ENCODE measurements at places on chromosomes 5 and 9. TPM values are rescaled to one million over a fixed set of nuclear protein-coding genes. Genes with fewer than 3 reads are reported as not detected.
A peak's percentile ranks its signal among the peaks of the same experiment; 100 is the strongest.

CNTFR gene
- not detected for total RNA-seq

SGCD gene
- 10.6 TPM for total RNA-seq

GABRA6 gene
- not detected for total RNA-seq

KIF4B gene
- under 0.01 TPM for total RNA-seq

CYSRT1 gene
- total RNA-seq = not detected

NKD2 gene
- not detected for total RNA-seq

SLC25A2 gene
- 0.28 TPM for total RNA-seq

ECM2 gene
- 0.36 TPM for total RNA-seq

GLRA1 gene
- not detected for total RNA-seq

GPR150 gene
- total RNA-seq = under 0.01 TPM

C9orf40 gene
- total RNA-seq = 0.36 TPM

PLEKHG4B gene
- total RNA-seq = 1.1 TPM

OR13J1 gene
- total RNA-seq = not detected

GRCh38 chr9:76720245-76720644, 44.0 kb upstream of the PCA3 start:
- DNase-seq = no peak

DNA sequence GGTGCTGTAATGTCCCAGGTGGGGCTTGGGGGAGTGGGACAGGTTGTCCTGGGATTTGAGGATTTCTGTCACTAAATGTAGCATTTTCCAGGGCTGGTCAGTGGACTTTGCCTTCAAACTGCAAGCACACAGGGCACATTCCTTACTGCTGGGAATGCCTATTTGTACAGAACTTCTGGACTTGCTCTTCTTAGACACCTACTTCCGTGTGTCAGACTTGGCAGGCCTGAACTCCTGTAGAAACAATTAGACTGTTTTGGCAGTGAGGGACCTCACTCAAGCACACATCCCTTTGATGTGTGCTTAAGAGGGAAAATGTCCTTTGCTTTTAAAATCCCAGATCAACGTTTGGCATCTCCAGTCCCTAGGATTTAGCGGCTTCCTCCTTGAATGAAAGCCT, 192.2 kb downstream of the PAPPA start:
- DNase-seq = no peak

- DNase-seq = no peak
These were observed 205.1 kb downstream of the AUH start for GRCh38 chr9:91156451-91157234.

- peak; percentile 42 for DNase-seq
These were observed 1.3 kb downstream of the RAI14 start for GRCh38 chr5:34657274-34657921.

DNA sequence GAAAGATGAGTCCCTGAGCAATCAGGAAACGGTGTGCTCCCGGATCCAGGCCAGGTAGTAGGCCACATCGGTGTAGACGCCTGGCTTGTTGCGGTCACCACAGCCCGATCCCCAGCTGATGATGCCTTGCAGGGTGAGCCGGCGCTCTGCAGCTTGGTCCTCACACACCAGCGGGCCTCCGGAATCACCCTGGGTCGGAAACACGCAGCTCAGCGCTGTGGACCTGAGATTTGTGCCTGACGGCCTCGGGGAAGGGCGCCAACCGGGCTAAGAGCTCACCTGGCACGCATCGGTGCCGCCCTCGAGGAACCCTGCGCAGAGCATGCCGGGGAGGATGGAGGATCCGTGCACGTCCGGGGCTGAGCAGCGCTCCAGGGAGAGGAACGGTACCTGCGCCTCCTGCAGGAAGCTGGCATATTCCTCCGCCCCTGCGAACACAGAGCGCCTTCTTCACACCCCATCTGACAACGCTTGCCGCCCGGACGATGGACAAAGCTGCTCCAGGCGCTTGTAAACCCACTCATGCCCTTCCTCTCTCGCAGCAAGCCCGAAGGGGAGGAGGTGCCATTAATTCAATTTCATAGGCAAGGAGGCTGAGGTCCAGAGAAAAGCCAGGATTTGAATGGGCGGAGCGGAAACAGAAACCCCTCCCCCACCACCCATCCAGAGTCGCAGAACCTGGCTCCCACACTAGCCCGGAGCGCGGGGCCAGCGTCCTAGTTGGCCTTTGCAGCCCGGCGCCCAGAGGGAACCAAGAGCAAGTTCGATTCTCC, 2.0 kb upstream of the PFN3 start:
- peak; percentile 54 for DNase-seq

DNA sequence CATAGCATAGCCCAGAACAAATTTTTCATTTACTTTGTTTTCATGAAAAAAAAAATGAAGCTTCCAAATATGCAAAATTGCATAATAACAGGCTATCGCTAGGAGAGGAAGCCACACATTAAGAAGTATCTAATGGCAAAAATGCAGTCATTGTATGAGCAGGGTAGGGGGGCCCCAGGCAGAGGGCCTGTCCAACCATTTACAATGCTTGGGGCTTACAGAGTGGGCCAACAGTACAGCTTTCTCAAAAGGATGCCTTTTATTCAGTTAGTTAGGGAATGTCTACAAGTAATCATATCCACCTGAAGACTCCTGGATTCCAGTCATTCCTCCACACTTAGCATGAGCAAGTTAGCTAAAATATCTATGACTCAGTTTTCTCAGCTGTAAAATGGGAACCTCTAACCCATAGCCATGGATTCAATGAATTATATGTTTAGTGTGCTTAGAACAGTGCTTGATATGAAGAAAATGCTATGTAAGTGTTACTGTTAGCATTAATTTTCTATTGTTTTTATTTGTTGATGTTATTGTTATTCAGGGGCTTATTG, 117.7 kb downstream of the GAS1 start:
- DNase-seq = no peak

GRCh38 chr5:54994628-54995027, 9.2 kb upstream of the ESM1 start:
- no peak for DNase-seq

GRCh38 chr5:179166886-179167841, 107.0 kb downstream of the ZNF354C start:
- DNase-seq = peak; percentile 27

DNA sequence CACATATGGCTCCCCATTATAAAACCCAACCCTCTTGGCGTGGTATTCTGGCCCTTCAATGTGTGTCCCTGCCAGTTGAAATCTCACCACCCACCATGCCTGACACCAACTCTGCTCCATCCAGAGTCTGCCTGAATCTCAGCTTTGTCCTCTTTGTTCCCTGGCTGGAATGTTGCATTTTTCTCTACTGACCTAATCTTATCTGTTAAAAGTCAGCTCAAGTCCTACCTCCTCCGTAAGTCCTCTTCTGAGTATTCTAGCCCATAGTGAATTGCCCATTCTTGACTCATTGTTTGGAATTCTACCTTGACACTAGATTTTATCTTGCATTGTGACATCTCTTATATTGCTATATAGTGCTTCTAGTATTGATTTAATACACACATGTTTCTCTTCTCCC, 207.1 kb upstream of the VLDLR start:
- no peak for DNase-seq

DNA sequence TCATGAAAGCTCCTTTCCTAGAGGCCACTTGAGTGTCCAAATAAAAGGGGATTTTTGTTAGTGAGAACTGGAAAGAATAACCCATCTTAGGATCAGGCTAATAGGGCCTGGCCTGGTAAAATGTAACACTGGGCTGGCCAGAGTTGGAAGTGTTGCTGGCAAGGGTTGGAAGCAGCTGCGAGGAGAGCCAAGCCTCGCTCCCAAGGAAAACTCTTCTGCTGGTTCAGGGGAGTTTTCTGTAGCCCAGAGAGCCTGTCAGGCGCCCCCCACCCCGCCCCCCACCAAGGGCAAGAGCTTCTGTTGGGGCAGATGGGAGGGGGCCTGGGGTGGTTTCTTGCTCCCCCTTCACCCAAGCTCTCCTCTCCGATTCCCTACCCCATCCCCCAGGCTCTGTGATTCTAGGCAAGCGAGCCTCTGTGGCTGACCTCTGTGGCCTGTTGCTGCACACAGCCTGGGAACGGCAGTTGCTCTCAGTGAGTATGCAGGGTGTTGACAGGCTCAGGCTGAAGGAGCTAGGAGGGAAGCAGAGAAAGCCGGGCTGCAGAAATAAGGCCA, 547.8 kb downstream of the CCDC171 start:
- peak; percentile 71 for DNase-seq

DNA sequence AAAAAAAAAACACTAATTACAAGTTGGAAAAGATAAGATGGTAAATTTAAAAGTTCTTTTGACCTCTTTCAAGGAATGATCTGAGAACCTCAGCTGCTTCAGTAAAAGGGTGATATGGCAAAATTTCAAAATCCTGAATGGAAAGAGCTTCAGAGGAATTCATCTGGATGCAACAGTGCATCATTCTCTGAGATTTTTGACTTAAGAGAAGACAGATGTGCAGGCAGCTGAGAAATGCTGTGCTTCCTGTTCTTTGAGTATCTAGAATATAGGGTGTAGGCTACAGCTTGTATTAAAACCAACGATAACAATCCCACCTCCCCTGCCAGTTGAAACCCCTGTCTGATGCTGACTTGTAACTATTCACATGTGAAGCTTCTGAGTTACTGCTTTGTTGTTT, 6.2 kb downstream of the FRMPD1 start:
- DNase-seq = no peak

- peak; percentile 85 for DNase-seq
These were observed 64.4 kb upstream of the DNAH5 start for GRCh38 chr5:14008819-14009311.

DNA sequence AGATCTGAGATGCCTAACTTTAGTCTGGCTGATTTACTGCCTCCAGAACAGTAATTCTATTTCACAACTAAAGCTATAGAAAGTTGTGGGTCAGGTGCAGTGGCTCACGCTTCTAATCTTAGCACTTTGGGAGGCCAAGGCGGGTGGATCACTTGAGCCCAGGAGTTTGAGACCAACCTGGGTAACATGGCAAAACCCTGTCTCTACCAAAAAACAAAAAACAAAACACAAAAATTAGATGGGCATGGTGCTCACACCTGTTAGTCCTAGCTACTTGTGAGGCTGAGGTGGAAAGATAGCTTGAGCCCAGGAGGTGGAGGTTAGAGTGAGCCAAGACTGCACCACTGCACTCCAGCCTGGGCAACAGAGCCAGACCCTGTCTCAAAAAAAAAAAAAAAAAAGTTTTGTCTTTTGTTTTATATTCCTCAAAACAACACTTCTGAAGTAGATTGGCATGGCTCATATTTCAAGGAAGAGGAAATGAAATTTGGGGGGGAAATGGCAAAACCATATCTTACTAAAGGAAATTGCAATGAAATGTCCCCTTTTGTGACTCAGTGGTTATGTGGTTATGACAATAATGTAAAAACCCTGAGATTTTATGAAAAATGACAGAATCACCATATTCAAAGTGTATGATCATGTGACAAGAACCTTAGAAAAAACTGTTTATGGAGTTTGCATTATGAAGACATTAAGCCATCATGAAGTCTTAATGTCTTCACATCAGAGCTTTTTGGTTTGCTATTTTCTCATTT, 16.2 kb downstream of the FNBP1 start:
- DNase-seq = no peak

GRCh38 chr5:159262472-159262858, 625 bp upstream of the UBLCP1 start:
- DNase-seq = peak; percentile 45

- DNase-seq = no peak
These were observed 114.7 kb upstream of the RIOK2 start for GRCh38 chr5:97297704-97298091.

DNA sequence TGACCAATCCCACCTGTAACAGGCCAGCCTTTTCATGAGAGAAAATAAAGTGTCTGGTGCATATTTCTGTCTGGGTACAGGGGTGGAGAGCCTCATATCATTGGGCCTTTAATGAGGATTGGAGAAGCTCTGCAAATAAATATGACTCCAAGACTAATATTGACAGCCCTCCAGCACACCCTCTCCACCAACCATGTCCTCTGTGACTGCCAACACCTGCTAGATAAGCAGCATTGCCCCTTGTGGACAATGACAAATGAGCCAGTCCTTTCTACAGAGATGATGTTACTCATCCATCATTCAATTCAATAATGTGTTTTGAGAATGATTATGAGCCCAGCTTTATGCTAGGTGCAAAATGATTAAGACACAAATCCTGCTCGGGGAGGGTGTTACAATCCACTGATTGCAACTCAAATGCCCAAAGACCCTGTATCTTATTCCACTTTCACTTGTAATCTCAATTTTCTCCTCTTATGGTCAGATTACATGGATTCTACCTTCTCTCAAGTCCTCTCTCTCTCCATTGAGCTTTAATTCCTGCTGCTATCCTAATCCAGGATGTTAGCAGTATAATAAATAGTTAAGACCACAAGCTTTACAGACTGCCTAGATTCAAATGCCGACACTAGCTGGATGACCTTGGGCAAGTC, 2.1 kb upstream of the GFRA3 start:
- no peak for DNase-seq

- no peak for DNase-seq
These were observed 384.8 kb downstream of the PRR16 start for GRCh38 chr5:120848883-120849282.

GRCh38 chr5:77920359-77921058, 144.4 kb upstream of the TBCA start:
- no peak for DNase-seq

- peak; percentile 94 for DNase-seq
These were observed 13.3 kb downstream of the TRIM7 start for GRCh38 chr5:181191526-181192336.

- no peak for DNase-seq
These were observed 167.2 kb downstream of the PAX5 start for GRCh38 chr9:36866840-36867239.

- no peak for DNase-seq
These were observed 83.1 kb upstream of the GLRA1 start for GRCh38 chr5:152007653-152008335.

DNA sequence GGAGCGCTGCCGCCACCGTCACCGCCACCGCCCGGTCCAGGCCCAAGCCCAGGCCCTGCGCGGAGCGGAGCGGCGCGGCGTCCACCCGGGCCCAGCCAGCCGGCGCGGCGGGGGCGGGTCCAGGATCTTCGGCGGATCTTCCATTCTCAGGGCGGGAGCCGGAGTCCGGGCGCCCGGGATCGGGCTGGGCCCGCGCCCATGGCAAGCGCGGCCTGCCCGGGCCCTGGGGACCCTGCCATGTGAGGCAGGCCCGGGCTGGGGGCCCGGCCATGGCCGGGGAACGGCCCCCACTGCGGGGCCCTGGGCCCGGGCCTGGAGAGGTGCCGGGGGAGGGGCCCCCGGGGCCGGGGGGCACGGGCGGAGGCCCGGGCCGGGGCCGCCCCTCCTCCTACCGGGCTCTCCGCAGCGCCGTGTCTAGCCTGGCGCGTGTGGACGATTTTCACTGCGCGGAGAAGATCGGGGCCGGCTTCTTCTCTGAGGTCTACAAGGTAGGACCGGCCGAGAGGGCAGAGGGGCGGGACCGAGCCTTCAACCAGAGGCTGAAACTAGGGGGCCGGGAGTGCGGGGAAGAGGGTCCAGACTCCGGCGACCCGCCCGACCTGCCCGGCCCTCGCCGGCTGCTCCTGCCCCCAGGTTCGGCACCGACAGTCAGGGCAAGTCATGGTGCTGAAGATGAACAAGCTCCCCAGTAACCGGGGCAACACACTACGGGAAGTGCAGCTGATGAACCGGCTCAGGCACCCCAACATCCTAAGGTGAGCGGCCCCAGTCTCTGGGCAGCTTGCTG, 482 bp downstream of the TESK1 start:
- no peak for DNase-seq

GRCh38 chr5:177432839-177433657, 6.6 kb downstream of the GRK6 start:
- DNase-seq = no peak
